ENCODE measurements at places on chromosomes 4 and X. TPM values are rescaled to one million over a fixed set of nuclear protein-coding genes. Genes with fewer than 3 reads are reported as not detected.

The KLF8 gene
- total RNA-seq: not detected

The NXF2B gene
- total RNA-seq: not detected

The FGF13 gene
- 0.47 TPM for total RNA-seq

The GAB3 gene
- total RNA-seq: not detected

The TMEM154 gene
- 8.1 TPM for total RNA-seq

The LGI2 gene
- 3.4 TPM for total RNA-seq

The LIN54 gene
- total RNA-seq: 12.7 TPM

The RNF175 gene
- not detected for total RNA-seq

GRCh38 chr4:168028970-168029597 is 63.3 kb upstream of the ANXA10 start:
- peak; percentile 60 for DNase-seq
- H3K4me1 ChIP-seq: peaks cover 9% of the 10 kb centered on the region
- peak overlapping the region; percentile 11 for H3K4me3 ChIP-seq
- H3K36me3 ChIP-seq: no peaks in the 10 kb centered on the region

DNA sequence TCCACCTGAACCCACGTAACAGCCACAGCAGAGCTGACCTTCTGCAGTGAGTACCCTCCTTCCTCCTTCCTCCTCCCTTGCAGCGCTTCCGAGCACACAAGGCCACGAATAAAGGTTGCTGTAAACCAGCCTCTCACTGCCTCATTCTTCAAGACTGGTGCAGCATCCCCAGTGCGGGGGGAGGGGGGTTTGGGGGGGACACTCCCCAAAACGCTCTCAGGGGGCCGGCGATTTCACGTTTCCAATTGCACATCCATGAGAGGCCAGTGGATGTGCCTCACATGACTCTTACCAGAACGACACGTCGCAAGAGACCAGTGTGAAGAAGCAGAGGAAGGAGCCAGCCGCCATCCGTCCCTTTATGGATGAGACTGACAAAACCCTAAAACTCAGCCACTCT is 5.2 kb downstream of the DHRSX start:
- H3K36me3 ChIP-seq: no peaks in the 10 kb centered on the region
- no peak overlapping the region for H3K4me3 ChIP-seq
- H3K27me3 ChIP-seq: no peaks in the 10 kb centered on the region
- peaks cover 8% of the 10 kb centered on the region for H3K4me1 ChIP-seq
- no peak for DNase-seq

- no peak overlapping the region for H3K4me3 ChIP-seq
- no peaks in the 10 kb centered on the region for H3K36me3 ChIP-seq
- H3K27me3 ChIP-seq: no peaks in the 10 kb centered on the region
- DNase-seq: no peak
- no peak overlapping the region for H3K27ac ChIP-seq
Observed at GRCh38 chr4:160213366-160213765, 1110.5 kb downstream of the RAPGEF2 start.

- H3K27me3 ChIP-seq: no peaks in the 10 kb centered on the region
- DNase-seq: no peak
Observed at GRCh38 chrX:136417806-136418205, 69.9 kb upstream of the BRS3 start.

DNA sequence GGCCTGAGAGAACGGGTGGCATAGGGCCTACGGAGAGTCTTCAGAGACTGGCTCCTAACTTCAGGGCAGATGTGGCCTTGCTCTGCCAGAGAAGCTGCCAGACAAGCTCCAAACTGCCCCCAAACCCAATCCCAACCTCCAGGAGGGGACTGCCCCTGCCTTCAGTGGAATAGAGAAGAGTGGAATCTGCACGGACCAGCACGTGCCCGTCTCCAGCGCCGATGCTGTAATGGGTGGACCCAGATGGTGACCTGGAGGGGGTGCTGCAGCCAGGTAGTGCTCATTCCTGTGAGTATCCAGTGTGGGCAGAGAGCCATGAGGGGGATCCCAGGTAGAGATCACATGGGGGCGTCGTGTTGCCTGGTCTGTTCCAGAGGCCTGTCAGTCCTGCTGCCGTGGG is 73.2 kb upstream of the NKX1-1 start:
- no peak for DNase-seq
- H3K4me3 ChIP-seq: no peak overlapping the region
- H3K4me1 ChIP-seq: no peaks in the 10 kb centered on the region
- H3K27ac ChIP-seq: no peak overlapping the region

- DNase-seq: no peak
- no peak overlapping the region for H3K27ac ChIP-seq
- peaks cover 26% of the 10 kb centered on the region for H3K27me3 ChIP-seq
- H3K36me3 ChIP-seq: no peaks in the 10 kb centered on the region
- H3K4me3 ChIP-seq: no peak overlapping the region
Observed at GRCh38 chrX:1751781-1752180, 136.9 kb downstream of the ASMT start.

DNA sequence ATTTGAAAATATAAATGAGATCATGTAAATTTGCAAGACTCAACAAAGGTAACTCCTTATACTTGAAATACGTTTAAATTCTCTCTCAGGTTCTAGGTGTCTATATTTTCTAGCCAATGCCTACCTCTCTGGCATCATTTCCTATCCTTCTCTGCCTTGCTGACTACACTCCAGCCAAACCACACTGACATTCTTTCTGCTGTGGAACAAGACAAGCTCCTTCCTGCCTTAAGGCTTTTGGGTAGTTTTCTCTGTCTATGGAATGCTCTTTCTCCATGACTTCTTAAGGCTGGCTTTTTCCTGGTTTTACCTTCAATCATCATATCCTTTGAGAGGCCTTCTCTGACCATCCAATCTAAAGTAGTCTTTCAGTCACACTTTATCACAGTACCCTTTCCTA is 201.0 kb downstream of the SPRY1 start:
- peaks cover 5% of the 10 kb centered on the region for H3K4me1 ChIP-seq
- H3K36me3 ChIP-seq: no peaks in the 10 kb centered on the region
- H3K27me3 ChIP-seq: no peaks in the 10 kb centered on the region

DNA sequence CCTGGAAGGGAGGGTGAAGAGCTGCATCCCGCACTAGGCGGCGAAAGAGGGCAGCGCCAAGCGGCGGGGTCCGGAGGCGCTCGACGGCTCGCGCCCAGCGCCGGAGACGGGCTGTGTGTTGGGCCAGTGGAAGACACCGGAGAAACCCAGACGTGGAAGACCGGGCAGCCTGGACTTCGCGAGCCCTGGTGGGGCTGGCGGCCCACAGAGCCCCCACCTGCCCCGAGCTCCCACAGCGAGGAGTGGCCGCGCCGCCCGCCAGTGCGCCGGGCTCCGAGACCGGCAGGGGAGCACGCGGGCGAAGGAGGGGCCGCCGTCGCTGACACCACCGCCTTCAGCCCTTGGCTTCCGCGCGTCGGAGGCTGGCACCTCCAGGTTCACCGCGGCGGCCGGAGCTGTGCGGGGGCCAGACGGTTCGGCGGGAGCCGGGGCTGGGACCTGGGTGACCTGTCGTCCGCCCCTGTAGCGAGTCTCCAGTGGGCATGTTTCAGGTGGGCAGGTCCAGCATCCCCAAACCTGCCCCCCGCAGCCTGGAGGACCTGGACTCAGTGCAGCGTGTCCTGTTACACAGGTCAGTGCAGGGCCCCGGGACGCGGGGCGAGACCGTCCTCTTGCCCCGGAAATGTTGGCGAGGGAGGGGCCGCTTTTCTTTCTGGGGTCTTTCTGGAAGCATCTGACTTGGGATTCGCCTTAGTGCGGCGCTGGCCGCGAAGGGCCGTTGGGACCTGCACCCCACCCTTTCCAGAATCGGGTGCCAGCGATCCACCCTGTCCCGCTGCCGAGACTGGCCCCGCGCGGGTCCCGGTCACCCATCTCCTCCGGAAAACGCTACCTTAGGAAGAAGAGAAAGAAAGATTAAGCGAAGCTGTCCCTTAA is 9.6 kb upstream of the INTU start:
- no peak overlapping the region for H3K4me3 ChIP-seq
- no peak overlapping the region for H3K27ac ChIP-seq
- DNase-seq: no peak

GRCh38 chr4:109182696-109183095 is 119.8 kb downstream of the COL25A1 start:
- H3K36me3 ChIP-seq: no peaks in the 10 kb centered on the region
- no peak for DNase-seq
- H3K27me3 ChIP-seq: no peaks in the 10 kb centered on the region
- no peaks in the 10 kb centered on the region for H3K4me1 ChIP-seq
- no peak overlapping the region for H3K4me3 ChIP-seq

GRCh38 chrX:1609762-1610161 is 5.1 kb upstream of the ASMT start:
- no peak for DNase-seq
- no peaks in the 10 kb centered on the region for H3K4me1 ChIP-seq
- no peak overlapping the region for H3K27ac ChIP-seq
- H3K4me3 ChIP-seq: no peak overlapping the region
- no peaks in the 10 kb centered on the region for H3K27me3 ChIP-seq
- H3K36me3 ChIP-seq: no peaks in the 10 kb centered on the region

DNA sequence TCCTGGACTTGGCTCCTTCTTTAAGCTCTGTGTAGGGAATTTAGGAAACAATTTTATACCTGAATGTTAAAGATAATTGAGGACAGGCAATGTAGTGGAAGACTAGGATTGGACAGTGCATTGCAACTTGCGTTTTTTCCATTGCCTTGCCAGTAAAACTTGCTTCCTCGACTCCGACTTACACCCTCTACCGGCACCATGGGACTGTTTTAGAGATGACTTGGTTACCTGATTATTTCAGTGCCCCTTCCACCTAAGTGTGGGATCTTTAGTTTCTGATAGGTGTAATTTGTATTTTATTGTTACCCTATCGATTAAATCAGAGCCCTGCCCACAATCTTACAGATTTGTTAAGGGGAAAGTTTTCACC is 1.2 kb downstream of the PRPS1 start:
- peak; percentile 31 for DNase-seq
- H3K27ac ChIP-seq: peak overlapping the region; percentile 63
- peaks cover 37% of the 10 kb centered on the region for H3K4me1 ChIP-seq
- H3K36me3 ChIP-seq: no peaks in the 10 kb centered on the region

DNA sequence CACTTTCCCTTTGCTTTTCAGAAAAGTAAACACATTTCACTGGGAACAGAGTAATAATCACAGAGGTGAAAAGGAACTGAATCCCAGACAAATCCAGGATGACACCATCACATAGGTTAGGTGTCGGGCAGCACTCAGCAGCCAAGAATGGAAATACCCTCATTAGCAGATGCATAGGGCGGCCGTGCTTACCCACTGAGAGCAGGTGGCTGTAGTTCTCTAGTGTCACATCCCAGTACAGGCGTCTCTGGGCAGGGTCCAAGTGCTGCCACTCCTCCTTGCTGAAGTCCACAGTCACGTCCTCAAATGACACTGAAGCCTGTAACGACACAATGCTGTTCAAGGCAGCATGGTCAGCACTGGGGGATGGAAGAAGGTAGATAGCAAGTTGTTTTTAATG is 26.9 kb downstream of the ZNF41 start:
- H3K4me1 ChIP-seq: no peaks in the 10 kb centered on the region
- H3K27ac ChIP-seq: no peak overlapping the region
- peaks cover 29% of the 10 kb centered on the region for H3K36me3 ChIP-seq
- H3K4me3 ChIP-seq: no peak overlapping the region
- H3K27me3 ChIP-seq: no peaks in the 10 kb centered on the region

GRCh38 chr4:147560625-147561024 is 56.6 kb upstream of the TMEM184C start:
- no peaks in the 10 kb centered on the region for H3K36me3 ChIP-seq
- no peaks in the 10 kb centered on the region for H3K27me3 ChIP-seq
- no peak overlapping the region for H3K27ac ChIP-seq
- H3K4me3 ChIP-seq: no peak overlapping the region
- 0 out of 2 replicates have a peak, but pooled peaks cover 7% of the 10 kb centered on the region for H3K4me1 ChIP-seq

DNA sequence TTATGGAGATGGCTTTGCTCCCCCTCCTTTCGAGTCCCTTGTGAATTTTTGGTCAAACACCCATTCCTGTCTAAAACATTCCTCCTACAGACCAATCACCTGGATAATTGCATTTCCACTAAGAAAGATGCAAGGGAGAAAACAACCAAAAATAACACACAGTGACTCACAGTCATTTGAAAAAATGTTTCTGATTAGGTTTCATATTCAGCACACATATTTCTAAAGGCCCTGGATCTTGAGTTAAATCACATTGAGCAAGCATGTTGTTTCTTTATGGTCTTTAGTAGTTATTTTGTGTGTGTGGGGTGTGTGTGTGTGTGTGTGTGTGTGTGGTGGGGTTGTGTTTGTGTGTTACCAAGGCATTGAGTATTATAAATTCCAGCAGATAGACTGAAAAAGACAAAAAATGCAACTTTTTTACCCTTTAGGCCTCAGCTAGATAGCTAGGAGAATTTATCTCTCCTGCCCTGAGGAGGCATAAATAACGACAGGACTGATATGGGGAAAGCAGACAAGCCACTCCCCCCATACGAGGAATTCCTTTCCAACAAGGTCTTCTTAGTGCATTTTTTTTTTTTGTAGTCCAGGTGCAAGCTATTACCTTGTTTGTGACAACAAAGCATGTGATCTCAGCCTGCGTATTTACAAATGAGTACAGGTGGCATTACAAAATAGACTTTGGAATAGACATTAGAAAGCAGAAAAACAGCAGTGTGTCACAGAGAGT is 265.4 kb upstream of the ADGRL3 start:
- H3K4me1 ChIP-seq: peaks cover 5% of the 10 kb centered on the region
- no peaks in the 10 kb centered on the region for H3K36me3 ChIP-seq
- H3K27me3 ChIP-seq: no peaks in the 10 kb centered on the region
- no peak overlapping the region for H3K27ac ChIP-seq
- H3K4me3 ChIP-seq: no peak overlapping the region

DNA sequence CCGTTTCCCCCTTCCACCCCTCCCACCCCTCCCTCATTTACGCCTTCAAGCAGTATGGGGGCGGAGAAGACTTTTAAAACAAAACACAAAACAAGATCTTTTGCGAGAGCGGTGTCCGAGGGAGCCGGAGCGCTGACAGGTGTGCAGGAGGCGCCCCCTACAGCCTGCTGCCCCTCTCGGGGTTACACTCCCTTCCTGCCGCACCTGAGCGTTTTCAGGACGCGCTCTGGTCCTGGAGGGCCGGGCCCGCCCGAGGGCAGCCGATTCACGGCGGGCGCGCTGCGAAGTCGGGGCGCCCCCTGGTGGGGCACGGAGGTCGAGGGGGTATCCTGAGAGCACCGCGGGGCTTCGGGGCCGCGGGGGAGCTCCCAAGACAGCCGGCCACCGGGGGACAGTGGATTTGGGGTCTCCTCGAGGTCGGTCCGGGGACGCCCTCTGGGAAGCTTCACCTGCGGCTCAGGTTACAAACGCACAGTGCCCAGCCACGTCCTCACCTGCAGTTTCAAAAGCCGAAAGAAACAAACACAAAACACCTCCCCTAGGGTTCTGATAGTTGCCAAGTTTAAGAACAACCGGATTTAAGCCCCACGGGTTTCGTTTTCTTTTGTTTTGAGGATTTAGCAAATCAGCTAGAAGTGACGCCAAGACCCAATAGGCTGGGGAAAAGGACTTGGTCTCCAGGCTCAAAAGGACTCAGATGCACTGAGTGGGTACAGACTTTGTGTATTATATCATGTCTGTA is 8.0 kb upstream of the NEUROG2 start:
- H3K4me1 ChIP-seq: no peaks in the 10 kb centered on the region
- no peaks in the 10 kb centered on the region for H3K36me3 ChIP-seq
- no peak overlapping the region for H3K27ac ChIP-seq
- peak overlapping the region; percentile 79 for H3K4me3 ChIP-seq
- peak; percentile 71 for DNase-seq

- H3K27ac ChIP-seq: no peak overlapping the region
- H3K27me3 ChIP-seq: no peaks in the 10 kb centered on the region
- 0 out of 2 replicates have a peak, but pooled peaks cover 4% of the 10 kb centered on the region for H3K4me1 ChIP-seq
- H3K4me3 ChIP-seq: no peak overlapping the region
- H3K36me3 ChIP-seq: no peaks in the 10 kb centered on the region
- DNase-seq: no peak
Observed at GRCh38 chr4:176755001-176755400, 37.7 kb downstream of the VEGFC start.

- no peaks in the 10 kb centered on the region for H3K36me3 ChIP-seq
- peaks cover 26% of the 10 kb centered on the region for H3K4me1 ChIP-seq
- peak; percentile 79 for DNase-seq
- no peaks in the 10 kb centered on the region for H3K27me3 ChIP-seq
Observed at GRCh38 chr4:84632092-84632491, 49.2 kb downstream of the CDS1 start.

Data from PC-3 (cell line).